Stimulated activated CD4-positive, alpha-beta T cell treated with anti-CD3 and anti-CD28 coated beads, Interleukin-2, amount 100 ng/mL, for 24 hours (primary cell): ENCODE measurements at places on chromosomes 13 and 19.

- no peak for DNase-seq
These were observed 1.4 kb downstream of the BRD4 start for GRCh38 chr19:15330801-15331418.

DNA sequence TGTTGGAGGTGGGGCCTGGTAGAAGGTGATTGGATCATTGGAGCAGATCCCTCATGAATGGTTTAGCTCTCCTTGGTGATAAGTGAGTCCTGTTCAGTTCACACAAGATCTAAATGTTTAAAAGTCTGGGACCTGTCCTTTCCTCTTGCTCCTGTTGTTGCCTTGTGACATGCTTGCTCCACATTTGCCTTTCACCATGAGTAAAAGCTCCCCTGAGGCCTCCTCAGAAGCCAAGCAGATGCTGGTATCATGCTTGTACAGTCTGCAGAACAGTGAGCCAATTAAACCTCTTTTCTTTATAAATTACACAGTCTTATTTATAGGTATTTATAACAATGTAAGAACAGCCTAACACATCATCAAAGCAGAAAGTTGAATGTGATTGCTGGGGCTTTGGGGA, 24.2 kb upstream of the RFC3 start:
- DNase-seq, result no peak

- no peak for DNase-seq
These were observed 61.9 kb downstream of the LHFPL6 start for GRCh38 chr13:39540929-39541605.

DNA sequence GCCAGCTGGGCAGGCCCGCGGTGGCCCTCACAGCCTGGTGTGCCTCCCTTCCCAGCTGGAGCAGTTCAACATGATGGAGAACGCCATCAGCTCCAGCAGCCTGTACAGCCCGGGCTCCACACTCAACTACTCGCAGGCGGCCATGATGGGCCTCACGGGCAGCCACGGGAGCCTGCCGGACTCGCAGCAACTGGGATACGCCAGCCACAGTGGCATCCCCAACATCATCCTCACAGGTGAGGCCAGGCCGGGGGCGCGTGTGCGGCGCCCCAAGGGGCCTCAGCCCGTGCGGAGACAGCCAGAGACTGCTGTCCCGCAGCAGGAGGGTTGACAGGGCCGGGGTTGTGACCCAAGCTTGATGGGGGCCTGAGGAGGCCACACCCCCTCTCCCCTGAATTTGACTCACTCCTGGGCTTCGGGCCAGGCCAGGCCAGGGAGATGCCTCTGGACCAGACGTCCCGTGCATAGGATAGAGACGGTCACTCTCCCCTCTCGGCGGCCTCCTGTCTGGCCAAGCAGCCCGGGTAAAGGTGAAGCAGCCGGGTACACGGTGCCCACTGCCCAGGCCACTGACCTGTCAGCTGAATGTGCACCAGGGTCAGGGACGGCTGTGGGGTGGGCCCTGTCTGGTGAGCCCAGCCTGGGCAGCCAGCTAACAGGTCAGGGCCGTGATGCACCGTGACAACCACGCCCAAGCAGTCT, 15.4 kb downstream of the COMP start:
- DNase-seq, result no peak

GRCh38 chr19:19064811-19065745, 1.3 kb downstream of the SLC25A42 start:
- DNase-seq, result peak; percentile 45

DNA sequence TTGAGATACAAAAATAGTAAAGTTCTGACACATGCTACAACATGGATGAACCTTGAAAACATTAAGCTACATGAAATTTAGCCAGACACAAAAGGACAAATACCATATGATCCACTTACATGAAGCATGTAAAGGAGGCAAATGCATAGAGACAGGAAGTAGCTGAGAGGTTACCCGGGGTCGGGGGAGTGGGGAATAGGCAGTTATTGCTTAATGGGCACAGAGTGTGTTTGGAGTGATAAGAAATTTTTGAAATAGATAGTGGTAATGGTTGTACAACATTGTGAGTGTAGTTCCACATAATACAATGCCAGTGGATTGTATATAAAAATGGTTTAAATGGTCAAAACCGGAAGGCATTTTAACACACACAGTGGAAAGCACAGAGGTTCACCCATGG, 4.3 kb downstream of the N4BP2L1 start:
- no peak for DNase-seq

GRCh38 chr13:109400209-109400608, 386.2 kb downstream of the IRS2 start:
- DNase-seq, result no peak

DNA sequence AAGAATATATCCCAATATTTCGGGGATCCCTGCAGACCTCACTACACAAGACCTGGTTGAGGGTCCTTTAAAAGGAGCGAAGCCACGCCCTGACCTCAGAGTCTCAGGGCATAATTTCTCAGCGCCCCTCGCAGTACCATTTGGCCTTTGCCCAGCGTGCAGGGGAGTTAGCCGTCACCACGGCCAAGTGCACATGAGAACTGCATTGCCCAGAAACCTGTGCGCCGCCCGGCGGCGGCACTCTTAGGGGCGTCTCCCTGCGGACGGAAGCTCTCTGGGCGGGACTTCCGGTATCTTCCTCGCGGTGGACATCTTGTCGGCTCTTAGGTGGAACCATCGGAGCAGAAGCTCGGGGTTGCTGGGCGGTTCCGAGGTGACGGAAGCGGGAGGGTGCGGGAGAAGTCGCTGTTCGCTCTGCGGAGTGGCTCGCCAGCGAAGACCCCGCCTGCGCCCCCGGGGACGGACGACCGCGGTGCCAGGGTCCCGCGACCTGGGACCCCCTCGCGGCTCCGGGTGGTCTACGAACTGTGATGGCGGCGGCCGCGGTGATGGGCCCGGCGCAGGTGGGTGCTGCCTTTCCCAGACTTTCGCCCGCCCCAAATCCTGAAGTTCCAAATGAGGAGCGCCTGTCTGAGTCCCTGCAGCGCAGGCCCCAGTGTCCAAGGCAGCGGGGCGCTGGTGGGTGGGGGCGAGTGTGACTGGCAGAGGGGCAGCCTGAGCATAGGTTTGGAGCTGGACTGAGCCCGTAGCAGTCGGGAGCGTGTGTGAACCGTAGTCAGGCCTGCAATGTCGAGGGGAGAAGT, at the start of gene ZNF134:
TSS of gene ZNF134 (plus strand) at position 302 of the 803 bp plus-strand sequence. CDS start 5,227 bp downstream, outside the sequence.
- DNase-seq, result peak; percentile 92

DNA sequence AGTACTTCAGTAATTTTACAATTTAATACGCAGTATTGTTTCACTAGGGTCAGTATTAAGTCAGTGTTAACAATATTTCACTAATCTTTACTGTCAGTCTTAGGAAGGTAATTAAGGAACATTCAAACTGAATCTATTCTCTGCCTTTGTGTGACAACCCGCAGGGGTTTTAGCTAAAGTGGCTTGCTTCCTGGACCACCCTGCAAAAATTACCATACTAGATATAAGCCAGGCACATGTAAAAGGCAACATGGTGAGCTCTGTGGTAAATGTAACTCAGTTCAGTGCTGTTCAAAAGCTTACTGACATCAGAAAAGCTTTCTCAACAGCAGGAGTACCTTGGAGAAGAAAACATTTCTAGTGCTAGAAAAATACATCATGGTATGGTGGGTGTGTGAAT, 116.7 kb downstream of the FREM2 start:
- DNase-seq, result no peak

DNA sequence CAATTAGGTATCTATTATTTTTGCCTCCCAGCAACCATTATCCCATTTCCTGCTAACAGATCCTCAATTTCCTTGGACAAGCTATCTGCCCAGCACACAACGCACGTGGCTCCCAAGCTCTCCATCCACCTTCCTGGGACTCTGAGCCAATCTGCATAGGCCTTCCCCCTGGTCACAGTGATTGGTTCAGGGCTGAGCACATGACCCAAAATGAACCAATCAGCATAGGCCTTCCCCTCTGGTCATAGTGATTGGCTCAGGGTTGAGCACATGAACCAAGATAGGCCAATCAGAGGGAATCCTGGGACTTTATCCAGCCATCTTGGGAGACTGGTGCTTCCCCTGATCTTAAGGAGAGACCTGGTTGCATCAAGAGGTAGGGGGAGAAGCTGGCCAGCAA, 5.8 kb downstream of the CPAMD8 start:
- no peak for DNase-seq

DNA sequence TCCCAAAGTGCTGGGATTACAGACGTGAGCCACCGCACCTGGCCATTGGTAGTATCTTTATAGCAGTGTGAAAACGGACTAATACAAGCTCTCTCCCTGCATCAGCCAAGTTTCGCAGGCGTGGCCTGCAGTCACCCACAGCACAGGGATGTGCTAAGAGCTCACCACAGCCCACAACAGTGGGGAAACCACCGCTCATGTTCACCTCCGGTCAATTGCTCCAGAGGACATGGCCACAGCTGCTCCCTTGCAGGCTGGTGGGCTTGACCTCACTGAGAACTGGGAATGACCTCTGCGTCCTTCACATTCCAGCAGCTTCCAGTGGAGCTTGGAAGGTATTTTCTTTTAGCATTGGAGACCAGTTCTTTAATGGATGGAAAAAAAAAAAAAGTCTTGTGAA, 156.4 kb downstream of the KCTD15 start:
- DNase-seq, result no peak

- no peak for DNase-seq
These were observed at the start of gene IGFL3 for GRCh38 chr19:46124638-46125115. IGFL3 (minus strand) TSS chr19:46124688; CDS start chr19:46124649, 39 bp downstream.

DNA sequence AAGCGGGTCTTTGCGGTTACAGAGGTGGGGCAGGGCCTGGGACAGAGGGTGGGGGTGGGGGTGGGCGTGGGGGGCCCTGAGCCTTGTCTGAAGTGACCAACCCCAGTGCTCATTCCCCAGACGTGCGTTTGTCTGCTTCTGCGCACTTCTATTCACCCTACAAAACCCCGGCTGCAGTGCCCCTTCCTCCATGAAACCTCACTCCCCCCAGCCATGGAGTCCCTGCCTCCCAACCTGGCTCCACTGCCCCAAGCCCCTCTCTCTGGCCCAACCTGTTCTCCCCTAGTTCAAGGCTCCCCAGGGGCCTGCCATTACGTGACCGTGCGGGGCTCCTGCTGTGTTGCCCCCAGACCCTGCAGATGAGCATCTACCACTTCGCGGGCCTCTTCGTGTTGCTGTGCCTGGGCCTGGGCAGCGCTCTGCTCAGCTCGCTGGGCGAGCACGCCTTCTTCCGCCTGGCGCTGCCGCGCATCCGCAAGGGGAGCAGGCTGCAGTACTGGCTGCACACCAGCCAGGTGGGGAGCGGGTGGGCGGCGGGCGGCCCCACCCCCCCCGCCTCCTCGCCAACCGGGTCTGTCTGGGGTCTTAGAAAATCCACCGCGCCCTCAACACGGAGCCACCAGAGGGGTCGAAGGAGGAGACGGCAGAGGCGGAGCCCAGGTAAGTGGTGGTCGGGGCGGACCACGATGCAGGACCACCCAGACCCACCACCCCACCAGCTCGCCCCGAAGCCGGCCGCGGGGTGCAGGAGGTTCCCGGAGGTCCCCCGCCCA, 8.2 kb downstream of the GRIN3B start:
- DNase-seq, result no peak

- no peak for DNase-seq
These were observed 63.4 kb upstream of the LRCH1 start for GRCh38 chr13:46489586-46490023.

GRCh38 chr13:36192166-36192565, 22.2 kb downstream of the SOHLH2 start:
- no peak for DNase-seq

DNA sequence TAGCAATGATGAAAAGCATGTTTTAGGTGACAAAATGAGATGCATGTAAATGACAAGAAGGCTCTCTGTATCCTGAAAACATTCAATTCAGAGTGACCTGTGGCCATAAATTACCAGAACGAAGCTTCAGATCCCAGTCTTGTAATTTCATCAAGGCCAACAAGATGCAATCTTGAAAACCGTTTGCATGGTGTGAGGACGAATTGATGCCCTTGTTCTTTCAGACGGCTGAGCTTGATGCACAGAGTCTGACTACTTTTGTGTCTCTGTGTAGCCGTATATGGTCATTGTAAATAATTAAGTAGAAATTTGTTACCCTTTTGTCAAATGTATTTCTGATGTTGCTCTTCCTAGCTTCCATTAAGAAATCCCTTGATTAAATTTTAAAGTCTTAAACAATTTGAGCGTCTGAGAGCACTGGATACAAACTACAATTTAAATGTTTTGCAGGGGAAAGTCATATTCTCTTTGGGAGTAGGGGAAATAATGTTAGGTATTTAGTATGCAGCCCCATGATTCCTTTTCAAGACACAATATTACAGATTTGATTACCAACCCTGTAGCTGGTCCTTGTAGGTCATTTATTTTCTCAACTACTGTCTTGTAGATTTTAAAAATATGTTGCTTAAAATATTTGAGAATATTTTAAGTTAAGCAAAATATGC, 125.8 kb upstream of the PCDH9 start:
- DNase-seq, result no peak

GRCh38 chr13:59330764-59331163, 833.0 kb downstream of the DIAPH3 start:
- DNase-seq, result no peak

DNA sequence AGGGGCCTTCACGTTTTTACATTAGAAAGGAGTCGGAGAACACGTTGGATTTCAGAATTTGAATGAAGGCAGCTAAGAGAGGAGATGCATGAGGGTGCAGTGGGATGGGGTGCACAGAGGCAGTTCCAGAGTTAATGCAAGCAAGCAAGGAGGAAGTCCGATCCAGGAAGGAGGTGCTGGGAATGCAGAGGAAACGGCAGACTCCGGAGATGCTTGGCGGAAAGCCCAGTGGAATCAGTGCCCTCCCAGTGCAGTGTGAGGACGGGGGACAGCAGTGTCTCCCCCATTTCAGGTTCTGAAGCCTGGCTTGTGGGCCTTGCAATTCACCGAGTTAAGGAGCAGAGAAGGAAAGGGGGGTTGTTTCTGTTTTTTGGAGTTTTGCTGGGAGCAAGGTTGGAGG, 100.4 kb downstream of the COL4A2 start:
- DNase-seq, result no peak

DNA sequence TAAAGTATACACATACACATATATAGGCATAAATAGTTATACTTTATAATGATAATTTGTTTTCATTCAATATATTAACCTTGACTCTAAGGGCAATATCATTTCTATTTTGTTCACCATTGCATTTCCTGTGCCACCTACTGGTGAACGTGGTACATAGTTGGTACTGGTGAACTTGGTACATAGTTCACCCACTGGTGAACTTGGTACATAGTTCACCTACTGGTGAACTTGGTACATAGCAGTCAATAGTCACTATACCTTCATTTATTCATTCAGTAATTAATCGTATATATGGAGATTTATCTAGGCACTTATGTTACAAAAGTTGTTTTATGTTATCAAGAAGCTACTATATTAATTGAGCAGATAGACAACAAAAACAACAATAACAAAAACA, 172.6 kb upstream of the ATXN8OS start:
- DNase-seq, result no peak

- no peak for DNase-seq
These were observed 45.5 kb upstream of the NPAS1 start for GRCh38 chr19:46974181-46974580.

GRCh38 chr19:3692141-3693024, 7.9 kb downstream of the PIP5K1C start:
- peak; percentile 69 for DNase-seq

DNA sequence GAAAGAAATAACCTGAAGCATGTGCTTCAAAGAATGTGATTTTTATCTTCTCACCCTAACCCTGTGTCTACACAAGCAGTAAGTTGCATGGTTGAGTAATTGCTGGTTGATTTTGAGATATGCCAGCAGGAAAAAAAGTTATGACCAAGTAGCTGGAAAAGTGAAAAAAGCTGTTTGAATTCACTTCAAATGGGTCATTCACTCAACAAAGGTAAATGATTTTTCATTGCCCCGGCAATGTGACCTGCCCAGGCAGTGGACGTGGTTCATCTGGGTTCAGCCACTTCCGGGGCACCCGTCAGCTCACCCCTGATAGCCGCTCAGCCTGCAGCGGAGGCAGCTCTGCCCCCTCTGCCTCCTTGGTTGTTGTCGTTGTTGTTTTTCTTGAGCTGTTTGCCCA, 18.5 kb downstream of the TNFRSF19 start:
- no peak for DNase-seq
